Activated gamma-delta T cell treated with anti-CD3 and anti-CD28 coated beads, Interleukin-2, amount 50 U/mL, for 16 hours (primary cell): ENCODE measurements at places on chromosomes 7 and 10.

GRCh38 chr7:55307123-55307916, 57.8 kb upstream of the LANCL2 start:
- DNase-seq = no peak

- no peak for DNase-seq
Measured at GRCh38 chr10:3053155-3053554, 14.2 kb upstream of the PFKP start.

DNA sequence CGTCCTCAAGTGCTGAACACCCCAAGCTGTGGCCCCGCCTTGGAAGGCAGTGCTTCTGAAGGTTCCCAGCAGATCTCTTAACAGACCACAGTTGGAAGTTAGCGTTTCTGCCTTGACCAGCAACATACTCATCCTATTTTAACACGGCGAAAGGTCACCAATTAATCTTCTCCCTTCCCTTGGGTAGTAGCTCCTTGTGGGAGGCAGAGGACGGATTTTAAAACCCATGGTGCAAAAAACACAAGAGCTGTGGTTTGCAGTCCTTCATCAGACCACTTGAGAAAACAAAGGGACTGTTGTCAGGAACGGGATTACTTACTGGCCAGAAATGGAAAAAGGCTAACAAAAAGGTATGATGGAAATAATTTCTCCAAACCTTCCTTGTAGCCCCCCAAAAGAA, 87.3 kb downstream of the BEND7 start:
- no peak for DNase-seq

DNA sequence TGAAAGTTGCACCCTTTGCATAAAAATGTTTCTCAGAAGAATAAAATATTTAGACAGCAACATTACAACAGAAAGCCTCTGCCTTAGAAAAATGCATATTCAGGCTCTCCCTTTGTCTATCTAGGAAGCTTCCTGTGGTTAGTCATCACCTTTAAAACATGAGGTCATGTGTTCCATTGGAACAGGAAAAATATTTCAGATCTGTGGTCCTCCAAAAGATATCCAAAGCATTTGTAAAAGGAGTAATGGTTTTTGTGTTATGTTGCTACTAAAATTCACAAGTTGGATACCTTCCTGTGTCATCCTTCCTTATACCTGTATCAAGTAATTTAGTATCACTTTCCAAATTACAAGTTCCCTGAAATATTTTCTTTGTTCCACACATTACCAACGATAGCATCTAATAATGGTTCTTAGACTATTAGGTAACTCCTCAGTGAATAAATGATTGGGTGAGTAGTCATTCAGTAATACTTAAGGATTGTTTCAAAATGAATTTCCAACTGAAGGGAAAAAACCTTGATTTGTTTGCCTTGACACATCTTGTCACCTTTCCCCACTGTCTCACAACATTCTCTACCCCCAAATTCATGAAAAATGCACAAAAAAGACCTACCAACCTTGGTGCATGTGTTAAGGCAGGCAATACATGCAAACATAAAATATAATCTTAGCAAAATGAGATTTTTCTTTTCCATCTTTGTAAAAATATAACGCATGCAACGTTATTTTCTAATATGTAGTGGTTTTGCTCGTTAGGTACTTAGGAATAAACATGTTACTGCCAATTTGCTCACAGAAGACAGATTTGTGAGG, 19.7 kb upstream of the RHOBTB1 start:
- no peak for DNase-seq

- DNase-seq = no peak
Measured at GRCh38 chr7:124965553-124965952, 35.9 kb upstream of the POT1 start.

DNA sequence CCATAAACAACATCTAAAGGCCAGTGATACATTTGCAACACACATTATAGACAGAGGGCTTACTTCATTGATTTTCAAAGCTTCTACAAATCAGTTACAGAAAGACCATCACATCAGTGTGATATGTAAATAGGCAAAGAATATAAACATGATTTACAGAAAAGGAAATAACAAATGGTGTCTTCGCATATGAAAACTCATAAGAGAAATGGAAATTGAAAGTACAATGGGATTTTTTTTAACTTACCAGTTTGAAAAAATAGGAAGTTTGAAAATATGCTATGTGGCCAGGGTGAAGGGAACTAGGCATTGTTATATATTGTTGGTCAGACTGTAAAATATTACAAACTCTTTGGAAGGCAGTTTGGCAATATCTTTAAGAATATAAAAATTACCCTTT, 27.3 kb downstream of the SEC23IP start:
- DNase-seq = no peak
